ENCODE measurements at places on chromosomes 11 and 22. TPM values are rescaled to one million over a fixed set of nuclear protein-coding genes. Genes with fewer than 3 reads are reported as not detected.
A peak's percentile ranks its signal among the peaks of the same experiment; 100 is the strongest.

PAMR1 gene
- total RNA-seq = 28.4 TPM

DEUP1 gene
- total RNA-seq = not detected

JAML gene
- 16.5 TPM for total RNA-seq

ESAM gene
- 23.0 TPM for total RNA-seq

SMIM35 gene
- total RNA-seq = not detected

DNA sequence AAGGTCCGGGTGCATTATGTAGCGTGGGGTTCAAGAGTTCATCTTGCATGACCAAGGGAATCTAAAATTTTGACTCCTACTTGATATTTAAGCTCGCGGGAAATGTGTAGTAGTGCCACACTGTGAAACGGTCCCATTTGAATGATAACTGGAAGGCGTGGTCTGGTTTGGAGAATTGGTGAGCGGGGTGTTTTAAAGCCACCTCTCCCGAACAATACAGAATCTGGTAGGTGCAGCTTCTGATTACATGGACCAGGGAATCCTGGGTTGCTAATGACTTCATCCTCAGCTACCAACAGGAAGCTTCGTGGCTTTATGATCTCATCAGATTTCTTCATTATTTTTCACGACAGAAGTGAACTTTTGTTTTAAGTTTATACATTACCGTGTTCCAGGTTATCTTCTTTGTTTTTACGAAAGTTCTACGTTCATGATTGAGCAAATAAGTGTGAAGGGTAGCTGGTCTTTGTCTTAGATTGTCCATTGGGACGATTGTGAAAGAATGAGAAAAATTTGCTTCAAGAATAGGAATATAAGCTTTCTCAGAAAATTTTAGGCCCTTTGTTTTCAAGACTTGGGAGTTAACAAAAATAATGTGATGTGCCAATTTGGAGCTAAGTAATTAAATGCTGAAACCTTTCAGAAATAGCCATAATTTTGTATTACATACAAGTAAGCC lies 1.7 kb downstream of the QSER1 start:
- no peak for DNase-seq

- DNase-seq = no peak
These were observed 7.6 kb upstream of the CTR9 start for GRCh38 chr11:10743354-10744000.

DNA sequence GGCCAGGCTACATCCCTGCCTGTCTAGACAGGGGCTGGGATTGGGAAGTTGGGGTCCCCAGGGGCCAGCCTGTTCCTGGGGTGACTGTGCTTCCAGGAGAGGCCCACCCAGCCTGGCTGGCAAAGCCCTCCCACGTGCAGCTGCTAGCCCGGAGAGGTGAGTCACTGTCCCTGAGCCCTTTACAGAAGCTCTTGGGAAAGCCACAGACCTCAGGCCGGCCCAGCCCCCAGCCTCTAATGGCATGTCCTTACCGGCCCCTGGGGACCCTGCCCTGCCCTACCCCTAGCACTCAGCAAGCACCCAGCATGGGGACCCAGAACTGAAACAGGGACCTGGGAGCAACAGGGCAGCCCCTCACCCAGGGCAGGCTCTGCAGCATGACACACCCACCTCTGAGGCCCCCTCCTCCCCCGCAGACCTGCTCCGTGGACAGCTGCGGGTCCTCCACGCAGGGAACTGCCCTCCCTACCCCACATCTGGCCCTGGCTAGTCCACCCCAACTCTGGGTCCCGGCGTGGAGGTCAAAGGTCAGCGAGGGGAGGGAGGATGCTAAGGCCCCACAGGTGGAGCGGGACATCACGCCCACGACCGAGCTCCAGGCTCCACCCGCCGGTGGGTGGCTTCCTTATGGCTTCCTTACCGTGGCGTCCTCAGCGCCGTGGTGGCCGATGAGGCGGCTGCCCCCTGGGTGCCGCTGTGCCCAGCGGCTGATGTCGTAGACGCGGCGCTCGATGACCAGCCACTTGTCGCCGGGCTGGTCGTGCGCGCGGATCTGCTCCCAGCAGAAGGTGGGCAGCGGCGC lies 615 bp downstream of the FADS3 start:
- DNase-seq = peak; percentile 58

DNA sequence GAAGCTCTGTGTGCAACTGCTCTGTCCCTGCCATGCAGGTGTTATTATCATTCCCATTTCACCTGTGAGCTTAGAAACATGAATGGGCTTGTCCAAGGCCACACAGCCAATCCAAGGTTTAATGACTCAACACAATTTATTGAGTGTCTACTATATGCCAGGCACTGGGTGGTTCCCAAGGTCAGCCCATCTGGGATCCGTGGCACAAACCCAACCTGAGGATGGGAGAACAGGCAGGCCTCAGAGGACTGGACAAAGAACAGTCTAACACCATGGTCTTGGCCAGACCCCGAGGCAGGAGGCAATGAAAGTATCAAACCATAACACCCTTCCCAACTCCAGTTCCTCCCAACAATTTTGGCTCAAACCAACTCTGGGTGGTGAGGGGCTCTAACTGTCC lies 15.7 kb downstream of the SPATA19 start:
- DNase-seq = no peak

DNA sequence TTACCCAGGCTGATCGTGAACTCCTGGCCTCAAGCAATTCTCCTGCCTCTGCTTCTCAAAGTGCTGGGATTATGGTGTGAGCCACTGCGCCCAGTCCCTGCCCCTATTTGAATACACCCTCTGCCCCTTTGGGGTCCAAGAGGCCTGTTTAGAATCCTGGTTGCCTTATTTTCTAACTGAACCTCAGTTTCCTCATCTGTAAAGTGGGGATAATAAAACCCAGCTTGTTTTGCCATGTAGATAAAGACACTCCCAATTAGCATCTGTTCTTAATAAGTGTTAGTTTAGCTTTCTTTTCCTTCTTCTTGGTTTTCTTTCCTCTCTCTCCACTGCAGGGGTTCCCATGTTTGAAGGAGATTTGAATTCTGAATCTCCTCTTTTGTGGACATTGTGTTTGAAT lies 4.8 kb downstream of the MIAT start:
- DNase-seq = no peak

DNA sequence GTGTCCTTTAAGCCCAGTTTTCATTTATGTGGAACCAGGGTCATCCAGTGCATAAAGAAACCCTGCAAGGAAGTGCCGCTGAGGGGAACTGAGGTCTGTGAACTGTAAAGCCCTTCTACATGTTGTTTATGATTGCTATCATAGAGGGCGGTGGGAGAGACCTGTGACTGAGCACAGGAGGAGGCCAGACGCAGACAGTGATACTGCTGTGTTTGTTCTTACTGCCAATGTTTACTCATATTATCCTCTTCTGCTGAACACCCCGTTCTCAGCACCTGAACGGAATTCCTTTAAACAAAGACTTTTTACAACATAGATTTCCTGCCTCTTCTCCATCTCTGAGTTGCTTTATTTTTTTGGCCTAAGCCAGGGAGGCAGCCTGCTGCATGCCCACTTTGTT lies 967 bp upstream of the GALNT18 start:
- DNase-seq = no peak

DNA sequence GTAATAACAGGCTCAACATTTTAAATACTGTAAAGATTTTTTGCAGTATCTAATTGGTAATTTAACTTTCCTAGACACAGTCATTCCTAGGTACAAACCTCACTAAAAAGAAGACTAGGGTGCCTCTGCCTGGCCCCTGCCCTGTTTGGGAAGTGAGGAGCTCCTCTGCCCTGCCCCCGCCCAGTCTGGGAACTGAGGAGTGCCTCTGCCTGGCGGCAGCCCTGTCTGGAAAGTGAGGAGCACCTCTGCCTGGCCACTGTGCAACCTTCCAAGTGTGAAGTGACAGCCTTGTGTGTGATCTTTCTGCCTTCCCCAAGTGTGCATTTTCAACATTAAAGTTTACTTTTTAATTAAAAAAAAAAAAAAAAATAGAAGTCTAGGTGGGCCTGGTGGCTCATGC lies 4.2 kb downstream of the CHORDC1 start:
- no peak for DNase-seq

DNA sequence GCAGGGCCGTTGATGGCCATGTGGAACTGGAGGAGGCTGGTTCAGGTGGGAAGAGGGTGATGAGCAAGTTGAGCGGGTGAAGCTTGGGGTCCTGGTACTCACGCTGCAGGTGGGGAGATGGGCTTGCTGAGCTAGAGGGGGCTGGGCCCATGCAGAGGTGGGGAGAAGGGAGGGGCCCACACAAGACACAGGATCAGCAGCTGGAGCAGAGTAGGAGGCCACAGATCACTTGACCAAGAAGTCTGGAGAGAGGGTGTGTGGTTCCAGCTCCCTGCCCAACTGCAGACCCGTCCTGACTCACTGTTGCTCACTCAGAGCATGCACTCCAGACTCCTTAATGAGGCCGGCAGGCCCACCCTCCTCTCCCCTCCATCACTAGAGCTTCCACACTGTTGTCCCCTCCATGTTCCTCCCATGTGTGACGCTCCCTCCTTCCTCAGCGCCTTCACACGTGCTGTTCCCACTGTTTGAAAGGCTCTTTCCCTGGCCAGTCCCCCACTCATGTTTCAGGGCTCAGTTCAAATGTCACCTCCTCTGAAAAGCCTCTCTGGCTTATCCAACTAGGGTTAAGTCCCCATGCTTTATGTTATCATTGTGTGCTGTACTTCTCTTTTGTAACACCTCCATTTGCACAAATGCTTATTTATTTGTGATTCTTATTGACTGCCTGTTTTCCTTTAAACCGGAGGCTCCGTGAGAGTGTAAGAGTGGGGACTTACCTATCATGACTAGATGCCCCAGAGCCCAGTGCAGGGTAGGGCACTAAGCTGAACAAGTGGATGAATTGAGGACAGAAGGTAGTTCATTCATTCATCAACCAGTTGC lies 2.3 kb downstream of the CCDC86 start:
- DNase-seq = no peak

- no peak for DNase-seq
These were observed 27.3 kb upstream of the KRTAP5-6 start for GRCh38 chr11:1669546-1670218.

GRCh38 chr11:10019906-10020682 lies 273.9 kb downstream of the SBF2 start:
- DNase-seq = no peak

DNA sequence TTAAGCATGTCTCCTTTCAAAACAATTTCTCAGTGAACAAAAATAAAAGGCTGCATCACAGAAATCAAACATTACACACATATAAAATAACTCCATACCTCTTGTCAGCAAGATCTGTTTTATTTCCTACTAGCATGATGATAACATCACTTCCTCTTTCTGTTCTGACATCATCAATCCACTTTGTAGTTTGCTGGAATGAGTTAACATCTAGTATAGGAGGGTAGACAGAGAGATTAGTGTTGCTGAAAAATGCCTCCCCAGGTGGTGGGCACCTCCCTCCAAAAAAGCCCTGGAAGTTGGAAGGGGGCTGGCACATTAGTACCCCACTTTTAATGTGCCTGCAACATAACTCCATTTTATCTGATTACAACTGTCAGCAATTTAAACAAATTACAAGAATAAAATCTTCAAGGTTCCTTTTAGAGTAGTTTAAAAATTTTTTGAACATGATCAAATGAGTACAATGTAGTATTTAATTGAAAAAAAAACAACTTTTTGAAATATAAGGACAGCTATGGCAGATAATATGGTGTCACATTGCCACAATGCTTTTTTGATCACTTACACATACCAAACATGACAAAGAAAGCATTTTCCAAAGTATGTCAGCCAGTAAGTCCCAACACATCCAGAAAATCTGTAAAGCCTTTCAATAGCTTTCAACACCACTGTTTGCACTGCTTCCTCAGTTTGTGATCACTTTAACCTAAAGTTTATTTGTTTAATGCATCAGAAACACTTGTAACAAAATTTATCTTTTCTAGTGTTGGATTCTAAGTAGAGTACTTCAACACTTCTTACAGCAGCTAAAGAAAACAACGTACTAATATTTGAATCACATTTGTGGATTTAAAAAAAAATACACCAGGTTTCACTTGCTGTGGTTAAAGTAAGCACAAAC lies 44.5 kb downstream of the RAB6A start:
- DNase-seq = no peak
